WTC11 (cell line): ENCODE measurements at places on chromosomes 7 and 10. TPM values are rescaled to one million over a fixed set of nuclear protein-coding genes. Genes with fewer than 3 reads are reported as not detected.

The HACD1 gene
- 18.6 to 23.2 TPM (median 21.2 TPM) in 3 replicates for total RNA-seq

The XRCC2 gene
- 21.2 to 25.4 TPM (median 21.7 TPM) in 3 replicates for total RNA-seq

The FOXL3 gene
- not detected in 3 replicates for total RNA-seq

The HUS1 gene
- 31.1 to 33.4 TPM (median 32.7 TPM) in 3 replicates for total RNA-seq

The ABCA13 gene
- 0.02 to 0.05 TPM (median 0.04 TPM) in 3 replicates for total RNA-seq

The RBM28 gene
- 51.5 to 66.1 TPM (median 56.2 TPM) in 3 replicates for total RNA-seq

DNA sequence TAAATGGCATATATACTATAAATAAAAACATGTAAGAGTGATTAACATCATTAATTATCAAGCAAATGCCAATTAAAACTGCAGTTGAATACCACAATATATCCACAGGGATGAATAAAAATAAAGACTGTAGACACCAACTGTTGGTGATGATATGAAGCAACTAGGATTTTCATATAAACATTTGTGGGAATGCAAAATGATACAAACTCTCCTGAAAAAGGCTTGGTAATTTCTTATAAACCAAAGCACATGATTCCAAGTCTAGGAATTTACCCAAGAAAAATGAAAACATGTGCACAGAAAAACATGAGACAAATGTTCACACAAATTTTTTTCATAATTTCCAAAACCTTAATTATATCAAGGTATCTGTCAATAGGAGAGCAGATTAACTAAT is 448.1 kb downstream of the ETV1 start:
- DNase-seq: no peak

DNA sequence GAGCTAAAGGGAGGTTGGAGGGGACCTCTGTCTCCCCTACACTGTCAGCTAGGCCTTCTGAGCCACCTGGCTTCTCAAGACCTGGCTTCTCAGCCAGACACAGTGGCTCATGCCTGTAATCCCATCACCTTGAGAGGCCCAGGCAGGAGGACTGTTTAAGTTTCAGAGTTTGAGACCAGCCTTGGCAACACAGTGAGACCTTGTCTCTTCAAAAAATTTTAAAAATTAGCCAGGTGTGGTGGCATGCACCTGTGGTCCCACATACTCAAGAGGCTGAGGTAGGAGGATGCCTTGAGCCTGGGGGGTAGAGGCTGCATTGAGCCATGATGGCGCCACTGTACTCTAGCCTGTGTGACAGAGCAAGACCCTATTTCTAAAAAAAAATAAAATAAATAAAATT is 33.1 kb downstream of the PIP4K2A start:
- DNase-seq: no peak

DNA sequence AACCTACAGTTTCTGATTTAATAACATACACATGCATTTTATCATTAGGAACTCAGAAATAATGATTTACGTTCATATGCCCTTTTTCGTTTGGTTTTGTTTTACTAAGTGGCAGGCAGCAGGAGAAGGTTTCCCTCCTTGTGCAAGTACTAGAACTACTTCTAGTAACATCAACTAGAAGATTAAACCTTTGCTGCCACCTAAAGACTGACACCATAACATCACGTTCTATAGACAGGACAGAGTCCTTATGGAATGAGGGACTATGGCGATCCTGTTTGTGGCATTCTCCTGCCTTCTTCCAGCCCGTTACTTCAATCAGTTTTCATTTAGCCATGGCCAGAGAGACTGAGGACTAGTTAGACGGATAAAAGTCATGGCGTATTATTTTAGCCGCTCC is 53.2 kb downstream of the GAD2 start:
- no peak for DNase-seq

DNA sequence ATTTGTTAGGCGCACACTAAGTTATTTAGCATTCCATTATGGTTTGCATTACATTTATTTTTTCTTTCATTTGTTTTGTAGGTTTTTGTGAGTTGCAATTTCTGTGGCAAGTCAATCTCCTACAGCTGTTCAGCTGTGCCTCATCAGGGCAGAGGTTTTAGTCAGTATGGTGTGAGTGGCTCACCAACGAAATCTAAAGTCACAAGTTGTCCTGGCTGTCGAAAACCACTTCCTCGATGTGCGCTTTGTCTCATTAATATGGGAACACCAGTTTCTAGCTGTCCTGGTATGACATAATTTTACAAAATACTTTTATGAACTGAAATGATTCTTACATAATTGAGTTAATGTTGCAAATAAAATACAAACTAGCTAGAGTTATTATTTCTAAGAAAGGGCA is 29.5 kb downstream of the MIOS start:
- no peak for DNase-seq
